ENCODE measurements at places on chromosomes 12 and 14. TPM values are rescaled to one million over a fixed set of nuclear protein-coding genes. Genes with fewer than 3 reads are reported as not detected.

C12orf54 gene
- not detected for polyA plus RNA-seq

ADAM21 gene
- 0.21 TPM for polyA plus RNA-seq

TAS2R20 gene
- not detected for polyA plus RNA-seq

PLBD1 gene
- 5.6 TPM for polyA plus RNA-seq

NRIP2 gene
- polyA plus RNA-seq: 1.3 TPM

CD63 gene
- 1,147 TPM for polyA plus RNA-seq

TMEM253 gene
- 0.10 TPM for polyA plus RNA-seq

IPO4 gene
- 99.7 TPM for polyA plus RNA-seq

- DNase-seq: no peak
Measured at GRCh38 chr12:51238037-51238509, 553 bp upstream of the DAZAP2 start.

DNA sequence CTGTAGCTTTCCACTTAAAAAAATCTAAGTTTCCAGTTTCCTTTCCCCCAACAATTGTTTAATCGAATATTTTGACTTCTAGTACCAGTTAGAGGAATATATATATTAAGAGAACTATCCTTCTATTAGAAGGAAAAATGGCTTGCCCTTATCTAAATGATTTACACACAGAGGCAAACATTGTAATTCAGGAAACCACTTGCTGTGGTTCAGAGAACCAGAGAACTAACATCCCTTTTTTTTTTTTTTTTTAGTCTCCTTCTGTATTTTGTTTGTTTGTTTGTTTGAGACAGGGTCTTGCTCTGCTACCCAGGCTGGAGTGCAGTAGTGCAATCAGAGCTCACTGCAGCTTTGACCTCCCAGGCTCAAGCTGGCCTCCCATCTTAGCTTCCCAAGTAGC is 746.6 kb downstream of the VRK1 start:
- no peak for DNase-seq

DNA sequence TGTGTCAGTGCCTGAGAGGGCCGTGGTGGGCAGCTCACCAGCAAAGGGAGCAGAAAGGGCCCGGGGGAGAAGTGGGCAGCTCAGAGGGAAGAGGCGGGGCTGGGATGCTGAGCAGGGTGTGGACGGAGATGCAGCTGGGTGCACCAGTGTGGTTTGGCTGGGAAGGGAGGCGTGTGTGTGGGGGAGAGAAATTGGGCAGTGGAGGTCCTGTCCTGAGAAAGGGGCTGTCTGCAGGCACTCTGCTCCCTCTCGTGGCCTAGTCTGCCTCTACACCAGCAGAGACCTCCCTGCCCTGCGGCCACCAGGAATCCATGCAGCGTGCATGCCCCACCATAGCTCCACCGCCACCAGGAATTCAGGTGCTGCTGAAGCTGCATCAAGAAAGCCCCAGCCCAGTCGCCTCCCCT is 6.4 kb downstream of the TMEM121 start:
- peak; percentile 47 for DNase-seq

DNA sequence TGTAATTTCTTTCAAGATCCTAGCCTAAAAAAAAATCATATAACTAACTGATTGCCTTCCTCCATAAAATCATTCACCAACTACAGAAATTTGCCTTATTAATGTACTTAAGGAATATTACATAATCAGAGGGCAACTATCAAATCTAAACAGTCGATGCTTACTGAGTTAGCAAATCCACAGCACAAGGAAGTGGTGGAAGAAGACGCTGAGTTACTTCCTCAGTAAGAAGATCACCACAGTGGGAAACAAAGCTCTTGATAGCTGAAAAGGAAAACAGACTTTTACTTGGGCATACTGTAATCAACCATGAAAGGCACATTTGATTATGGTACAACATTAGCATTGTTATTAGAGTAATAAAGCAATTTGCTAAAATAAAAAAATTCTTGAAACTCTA is 48.7 kb downstream of the HEATR5A start:
- DNase-seq: no peak

GRCh38 chr14:93537951-93538350 is 107.2 kb downstream of the UNC79 start:
- no peak for DNase-seq

DNA sequence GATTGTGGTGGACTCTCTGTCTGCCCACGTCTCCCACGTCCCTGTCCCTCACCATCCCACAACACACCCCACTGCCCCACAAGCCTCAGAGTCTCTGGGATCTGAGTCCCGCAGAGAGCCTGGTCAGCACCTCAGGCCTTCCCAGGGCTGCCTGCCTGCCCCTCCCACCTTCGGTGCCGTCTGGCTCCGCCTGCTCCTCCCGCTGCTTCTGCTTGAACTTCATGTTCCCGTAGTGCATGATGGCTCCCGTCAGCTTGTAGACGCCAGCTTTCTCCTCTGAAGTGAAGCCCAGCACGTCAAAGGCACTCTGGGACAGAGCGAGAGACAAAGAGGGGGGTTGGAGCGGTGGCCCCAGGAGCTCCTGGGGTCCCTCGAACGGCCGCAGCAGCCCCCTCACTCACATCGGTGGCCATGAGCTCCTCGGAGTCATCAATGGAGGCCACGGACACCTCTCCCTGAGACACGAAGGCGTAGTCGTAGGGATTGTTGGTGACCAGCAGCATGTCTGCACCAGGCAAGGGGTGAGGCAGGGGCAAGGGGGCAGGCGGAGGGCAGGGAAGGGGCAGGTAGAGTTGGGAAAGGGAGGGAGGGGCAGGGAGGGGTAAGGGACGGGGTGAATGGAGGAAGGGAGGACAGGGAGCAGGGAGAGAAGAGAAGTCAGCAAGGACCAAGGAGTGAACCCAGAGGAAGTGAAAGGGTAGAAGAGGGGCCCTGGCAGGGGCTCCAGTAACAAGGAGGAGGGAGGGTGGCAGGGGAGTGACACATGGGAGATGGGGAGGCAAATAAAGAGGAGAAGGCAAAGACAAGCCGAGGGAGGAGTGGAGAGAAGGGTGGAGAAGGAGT is 5.6 kb downstream of the MYH6 start:
- no peak for DNase-seq

- no peak for DNase-seq
Measured at GRCh38 chr14:51473808-51474565, 177.7 kb upstream of the FRMD6 start.

- DNase-seq: no peak
Measured at GRCh38 chr14:88179716-88180115, 143.4 kb downstream of the KCNK10 start.

- DNase-seq: no peak
Measured at GRCh38 chr14:22622255-22622654, 21.9 kb downstream of the OR6J1 start.

GRCh38 chr12:12612358-12612757 is 682 bp downstream of the CREBL2 start:
- DNase-seq: no peak

DNA sequence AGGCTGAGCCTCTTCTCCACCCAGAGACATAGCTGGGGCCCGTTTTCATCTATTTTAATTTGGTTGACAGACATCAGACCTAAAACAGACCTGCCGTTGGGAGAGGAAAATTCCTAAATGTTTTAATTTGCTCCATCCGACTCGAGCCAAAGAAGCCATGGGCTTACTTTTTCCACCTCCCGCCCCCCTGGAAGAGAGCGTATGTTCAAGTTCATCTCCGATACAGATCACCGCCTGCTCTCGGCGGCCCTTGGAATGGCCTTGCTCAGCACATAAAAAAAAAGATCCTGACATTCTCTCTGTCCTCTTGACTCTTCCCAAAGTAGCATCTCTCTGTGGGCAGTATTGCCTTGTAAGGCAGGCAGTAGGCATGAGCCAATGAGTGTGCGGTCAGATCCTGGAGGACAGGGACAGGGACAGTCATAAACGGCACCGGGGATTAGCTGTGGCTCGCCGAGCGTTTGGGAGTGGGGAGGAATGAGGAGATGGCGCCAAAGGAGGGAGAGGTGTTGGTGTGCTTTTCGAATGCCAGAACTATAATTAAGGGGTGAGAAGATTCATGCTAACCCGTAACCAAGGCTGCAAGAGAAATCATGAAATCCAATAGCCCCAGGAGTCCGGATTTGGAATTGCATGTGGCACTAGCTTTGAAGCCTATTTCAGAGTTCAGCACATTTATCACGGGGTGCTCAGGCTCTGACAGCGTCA is 47.9 kb upstream of the MEG3 start:
- DNase-seq: no peak
